ENCODE measurements at places on chromosomes 5 and 9. TPM values are rescaled to one million over a fixed set of nuclear protein-coding genes. Genes with fewer than 3 reads are reported as not detected.
A peak's percentile ranks its signal among the peaks of the same experiment; 100 is the strongest.

GRCh38 chr9:114112325-114112724, 13.2 kb upstream of the KIF12 start:
- no peak for DNase-seq

DNA sequence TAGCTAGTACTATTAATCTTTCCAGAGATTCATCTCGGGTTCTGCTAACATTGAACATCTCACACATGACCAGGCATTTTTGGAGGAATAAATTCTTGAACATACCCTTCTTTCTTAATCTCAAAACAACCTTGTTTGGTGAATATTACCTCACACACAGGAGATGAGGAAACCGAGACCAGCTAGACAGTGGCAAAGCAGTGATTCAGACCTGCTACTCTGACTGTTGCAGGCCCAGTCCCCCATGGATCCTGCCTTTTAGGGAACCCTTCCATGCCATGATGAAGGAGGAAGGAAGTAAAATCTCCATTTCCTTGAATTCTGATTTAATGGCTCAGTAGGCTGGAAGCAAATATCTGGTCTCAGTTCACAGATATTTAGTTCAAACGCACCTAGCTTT, 2.6 kb downstream of the PCSK5 start:
- DNase-seq = no peak

DNA sequence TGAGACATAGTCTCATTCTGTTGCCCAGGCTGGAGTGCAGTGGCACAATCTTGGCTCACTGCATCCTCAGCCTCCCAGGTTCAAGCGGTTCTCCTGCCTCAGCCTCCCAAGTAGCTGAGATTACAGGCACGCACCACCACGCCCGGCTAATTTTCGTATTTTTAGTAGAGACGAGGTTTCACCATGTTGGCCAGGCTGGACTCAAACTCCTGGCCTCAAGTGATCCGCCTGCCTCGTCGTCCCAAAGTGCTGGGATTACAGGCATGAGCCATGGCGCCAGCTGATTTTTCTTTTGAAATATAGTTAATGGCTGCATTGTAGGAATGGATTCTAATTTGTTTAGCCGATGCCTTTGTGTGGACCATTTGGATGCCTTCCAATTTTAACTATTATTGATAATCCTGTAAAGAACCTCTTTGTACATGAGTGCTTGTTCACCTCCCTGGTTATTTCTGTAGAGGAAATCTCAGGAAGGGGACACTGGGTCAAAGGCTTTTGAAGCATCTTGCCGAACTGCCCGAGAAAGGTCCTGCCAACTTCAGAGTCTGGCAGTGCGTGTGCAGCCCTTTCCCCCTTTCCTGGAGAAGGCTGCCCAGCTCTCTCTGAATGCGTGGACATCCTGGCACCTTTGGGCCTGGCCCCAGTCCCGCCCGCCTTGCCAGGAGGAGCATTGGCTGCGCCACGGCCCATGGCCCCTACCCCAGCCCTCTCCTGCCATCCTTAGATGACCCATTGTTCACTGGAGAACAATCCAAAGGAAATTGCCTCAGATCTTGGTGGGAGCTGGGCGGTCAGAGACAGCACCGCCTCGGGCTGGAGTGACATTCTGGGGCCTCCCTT, 8.9 kb upstream of the NUP214 start:
- no peak for DNase-seq

GRCh38 chr9:2495221-2496005, 126.2 kb upstream of the VLDLR start:
- no peak for DNase-seq

GRCh38 chr5:92308679-92309078, 925.6 kb upstream of the ARRDC3 start:
- no peak for DNase-seq

- no peak for DNase-seq
Observed at GRCh38 chr5:158198636-158199035, 339.7 kb upstream of the CLINT1 start.

DNA sequence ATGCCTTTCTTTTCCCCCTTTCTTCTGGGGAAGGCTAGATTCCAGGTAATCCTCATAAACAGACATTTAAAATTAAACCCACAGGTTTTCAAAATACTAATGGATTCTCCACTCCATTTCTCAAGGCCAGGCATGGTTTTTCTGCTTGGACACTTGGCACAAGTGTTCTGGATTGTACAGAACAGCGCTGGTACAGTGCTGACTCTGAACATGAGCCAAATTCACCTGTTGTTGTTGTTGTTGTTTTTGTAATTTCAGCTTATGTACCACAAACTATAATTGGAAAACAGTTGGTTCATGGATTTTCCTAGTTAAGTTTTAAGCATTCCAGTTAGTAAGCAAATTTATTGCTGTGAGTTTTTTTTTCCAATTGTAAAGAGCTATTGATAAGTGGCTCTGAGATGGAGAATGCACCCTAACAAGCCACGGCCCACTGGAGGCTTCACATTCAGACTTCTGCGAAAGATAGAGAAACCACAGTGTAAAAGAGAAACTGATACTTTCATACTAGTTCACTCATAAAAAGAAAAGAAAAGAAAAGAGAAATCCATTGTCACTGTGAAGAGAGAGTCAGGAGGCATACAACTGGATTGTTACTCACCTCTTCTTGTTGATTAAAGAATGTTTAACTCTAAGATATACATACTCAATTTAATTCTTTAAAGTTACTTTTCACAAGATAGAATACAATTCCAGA, 16.2 kb upstream of the ITGA1 start:
- DNase-seq = no peak

GRCh38 chr5:37198061-37198460, 51.1 kb downstream of the CPLANE1 start:
- DNase-seq = no peak

DNA sequence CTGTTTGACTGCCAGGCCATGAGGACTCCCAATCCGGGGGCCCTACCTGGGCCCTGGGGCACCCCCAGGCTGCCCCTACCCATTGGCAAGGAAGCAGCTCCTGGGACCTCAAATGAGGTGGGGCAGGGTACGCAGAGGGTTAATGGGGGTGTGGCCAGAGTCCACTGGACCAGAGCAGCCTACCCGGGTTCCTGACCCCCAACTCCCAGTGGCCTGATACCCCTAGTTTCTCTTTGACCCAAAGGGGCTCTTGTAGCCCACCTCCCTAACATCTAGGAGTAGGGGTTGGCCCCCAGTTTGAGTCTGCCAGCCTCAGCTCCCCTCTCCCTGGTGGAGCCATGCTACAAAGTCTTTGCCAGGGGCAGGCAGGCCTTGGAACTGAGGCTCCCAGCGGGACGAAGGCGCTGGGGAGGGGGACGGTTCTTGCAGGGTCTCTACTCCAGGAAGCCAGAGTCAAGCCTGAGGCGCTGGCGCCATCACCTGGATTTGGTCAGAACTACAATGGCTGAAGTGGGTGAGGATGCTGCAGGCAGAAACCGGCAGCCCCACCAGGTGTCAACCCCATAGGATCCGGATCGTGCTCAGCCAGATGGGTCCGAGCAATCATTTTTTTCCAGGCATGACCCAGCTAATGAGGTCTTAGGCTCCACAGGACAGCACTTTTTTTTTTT, 8.4 kb upstream of the CERCAM start:
- no peak for DNase-seq

- no peak for DNase-seq
Observed at GRCh38 chr5:55324815-55325418, 17.1 kb downstream of the MTREX start.

GRCh38 chr5:159262472-159262858, 625 bp upstream of the UBLCP1 start:
- peak; percentile 54 for DNase-seq

- DNase-seq = no peak
Observed at GRCh38 chr5:34831303-34831702, 7.7 kb upstream of the TTC23L start.

The MOB3B gene
- total RNA-seq = 4.4 TPM

The DRD1 gene
- total RNA-seq = not detected

Data from PC-9 (cell line).